ENCODE measurements at places on chromosomes 11 and 22. TPM values are rescaled to one million over a fixed set of nuclear protein-coding genes. Genes with fewer than 3 reads are reported as not detected.

OR5P2 gene
- not detected for total RNA-seq

BTBD18 gene
- not detected for total RNA-seq

SORL1 gene
- 170 TPM for total RNA-seq

MUC2 gene
- total RNA-seq = not detected

OR56A1 gene
- not detected for total RNA-seq

OR52N4 gene
- 0.78 TPM for total RNA-seq

RAB39A gene
- not detected for total RNA-seq

OR2AG2 gene
- not detected for total RNA-seq

TUBGCP6 gene
- 121 TPM for total RNA-seq

PRR33 gene
- total RNA-seq = not detected

C11orf42 gene
- not detected for total RNA-seq

NLRP10 gene
- not detected for total RNA-seq

EMID1 gene
- total RNA-seq = not detected

C11orf86 gene
- total RNA-seq = not detected

MYOD1 gene
- not detected for total RNA-seq

CHADL gene
- total RNA-seq = 2.6 TPM

MMP8 gene
- not detected for total RNA-seq

APOL3 gene
- 259 TPM for total RNA-seq

PRG3 gene
- total RNA-seq = not detected

Measured in CD8-positive, alpha-beta T cell (primary cell).